ENCODE measurements at places on chromosomes 6 and 20.

DNA sequence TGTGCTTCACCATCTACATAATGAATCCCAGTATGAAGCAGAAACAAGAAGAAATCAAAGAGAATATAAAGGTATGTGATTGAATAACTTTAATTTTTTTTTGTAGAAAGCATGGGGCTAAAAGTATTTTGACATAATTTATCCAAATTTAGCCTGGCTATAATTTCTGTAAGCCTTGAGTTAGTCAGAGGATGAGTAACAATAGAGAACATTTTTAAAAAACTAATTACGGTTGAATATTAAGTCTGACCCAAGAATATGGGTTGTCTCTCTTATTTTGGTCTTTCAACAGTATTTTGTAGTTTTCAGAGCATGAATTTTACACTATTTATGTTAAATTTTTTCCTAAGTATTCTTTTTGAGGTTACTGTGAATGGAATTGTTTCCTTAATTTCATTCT, 2.5 kb downstream of the GMNN start:
- no peak for DNase-seq

DNA sequence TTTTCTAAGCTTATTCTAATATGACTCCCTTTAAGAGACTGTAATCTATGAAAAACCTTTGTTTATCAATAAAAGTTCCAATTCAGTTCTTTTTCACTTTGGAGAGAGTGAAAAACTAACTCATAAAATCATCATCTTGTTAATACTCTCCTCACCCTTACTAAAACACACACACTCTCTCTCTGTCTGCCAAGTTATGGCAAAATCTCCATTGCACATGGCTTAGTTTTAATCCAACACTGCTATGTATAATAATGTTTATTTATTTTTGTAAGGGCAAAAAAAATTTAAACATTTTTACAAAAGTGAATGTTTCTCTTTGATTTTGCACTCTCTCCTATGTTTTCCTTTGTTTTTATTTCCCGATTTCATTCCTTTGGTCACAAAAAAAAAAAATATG, 253.2 kb downstream of the BMP7 start:
- DNase-seq, result no peak

DNA sequence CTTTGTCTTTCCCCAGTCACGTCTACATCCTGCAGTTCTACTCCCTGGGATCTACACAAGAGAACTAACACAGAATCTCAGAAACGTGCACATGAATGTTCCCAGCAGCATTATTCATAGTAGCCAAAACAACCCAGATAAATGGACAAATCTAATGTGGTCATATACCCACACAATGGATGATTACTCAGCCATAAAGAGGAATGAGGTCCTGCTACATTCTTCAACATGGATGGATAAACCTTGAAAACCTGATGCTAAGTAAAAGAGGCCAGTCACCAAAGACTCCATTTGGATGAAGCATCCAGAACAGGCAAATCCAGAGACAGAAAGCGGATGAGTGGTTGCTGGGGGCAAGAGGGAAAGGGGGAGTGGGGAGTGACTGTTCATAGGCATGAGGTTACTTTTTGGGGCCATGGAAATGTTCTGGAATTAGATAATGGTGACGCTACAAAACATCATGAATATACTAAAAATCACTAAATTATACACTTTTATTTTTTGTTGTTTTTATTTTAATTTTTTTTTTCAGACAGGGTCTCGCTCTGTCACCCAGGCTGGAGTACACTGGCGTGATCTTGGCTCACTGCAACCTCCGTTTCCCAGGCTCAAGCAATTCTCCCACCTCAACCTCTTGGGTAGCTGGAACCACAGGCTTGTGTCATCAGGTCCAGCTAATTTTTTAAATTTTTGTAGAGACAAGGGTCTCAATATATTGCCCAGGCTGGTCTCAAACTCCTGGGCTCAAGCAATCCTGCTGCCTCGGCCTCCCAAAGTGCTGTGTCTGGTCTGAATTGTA, 50.8 kb upstream of the DSN1 start:
- no peak for DNase-seq

- DNase-seq, result no peak
Measured at GRCh38 chr6:11341867-11342266, 109.4 kb upstream of the NEDD9 start.

GRCh38 chr6:30722280-30723112, 2.3 kb downstream of the TUBB start:
- DNase-seq, result peak; percentile 63

GRCh38 chr6:118558464-118559217, 10.5 kb downstream of the PLN start:
- DNase-seq, result no peak

- DNase-seq, result no peak
Measured at GRCh38 chr6:71079677-71080076, 122.8 kb upstream of the B3GAT2 start.

- DNase-seq, result no peak
Measured at GRCh38 chr6:43180985-43181384, 1.0 kb upstream of the CUL9 start.

DNA sequence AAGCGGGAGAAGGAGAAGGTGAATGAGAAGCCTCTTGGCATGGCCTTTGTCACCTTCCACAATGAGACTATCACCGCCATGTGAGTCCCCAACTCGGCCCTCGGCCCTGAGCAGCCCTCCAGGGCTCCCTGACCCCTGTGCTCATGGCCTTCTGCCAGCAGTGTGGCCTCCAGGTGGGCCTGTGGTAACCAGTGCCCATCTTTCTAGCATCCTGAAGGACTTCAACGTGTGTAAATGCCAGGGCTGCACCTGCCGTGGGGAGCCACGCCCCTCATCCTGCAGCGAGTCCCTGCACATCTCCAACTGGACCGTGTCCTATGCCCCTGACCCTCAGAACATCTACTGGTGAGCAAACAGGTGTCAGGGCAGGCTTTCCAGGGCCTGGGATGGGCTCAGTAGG, 10.3 kb upstream of the CAPN11 start:
- no peak for DNase-seq

GRCh38 chr6:3811191-3811590, 38.0 kb upstream of the FAM50B start:
- no peak for DNase-seq

GRCh38 chr6:155706341-155706740, 250.7 kb upstream of the NOX3 start:
- no peak for DNase-seq

GRCh38 chr6:13743736-13744127, 32.1 kb upstream of the RANBP9 start:
- DNase-seq, result no peak

DNA sequence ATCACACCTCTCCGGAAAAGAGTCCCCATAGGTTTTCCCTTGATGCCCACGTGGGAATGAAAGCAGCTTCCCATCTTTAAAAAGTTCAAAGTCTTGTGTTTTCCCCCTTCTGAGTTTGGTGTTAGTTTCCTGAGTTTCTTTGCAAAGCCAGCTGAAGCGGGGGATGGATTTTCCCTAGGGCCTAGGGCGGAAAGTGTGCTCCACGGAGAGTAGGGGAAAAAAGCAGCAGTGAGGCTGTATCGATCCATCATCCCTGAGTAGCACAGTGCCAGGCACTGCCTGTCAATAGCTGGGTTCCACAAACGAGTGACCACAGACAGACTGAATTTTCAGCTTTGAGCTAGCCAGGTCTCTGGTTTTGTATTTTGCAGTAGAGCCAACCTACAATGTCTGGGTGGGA, 1.3 kb downstream of the DAAM2 start:
- DNase-seq, result no peak

- DNase-seq, result peak; percentile 90
Measured at GRCh38 chr20:45293041-45294002, 13.3 kb upstream of the RBPJL start.

GRCh38 chr20:48697845-48698491, 129.8 kb downstream of the PREX1 start:
- peak; percentile 64 for DNase-seq

GRCh38 chr6:112362027-112362795, 15.1 kb downstream of the RFPL4B start:
- DNase-seq, result no peak

- DNase-seq, result no peak
Measured at GRCh38 chr20:50799890-50800550, 5.2 kb downstream of the BCAS4 start.

DNA sequence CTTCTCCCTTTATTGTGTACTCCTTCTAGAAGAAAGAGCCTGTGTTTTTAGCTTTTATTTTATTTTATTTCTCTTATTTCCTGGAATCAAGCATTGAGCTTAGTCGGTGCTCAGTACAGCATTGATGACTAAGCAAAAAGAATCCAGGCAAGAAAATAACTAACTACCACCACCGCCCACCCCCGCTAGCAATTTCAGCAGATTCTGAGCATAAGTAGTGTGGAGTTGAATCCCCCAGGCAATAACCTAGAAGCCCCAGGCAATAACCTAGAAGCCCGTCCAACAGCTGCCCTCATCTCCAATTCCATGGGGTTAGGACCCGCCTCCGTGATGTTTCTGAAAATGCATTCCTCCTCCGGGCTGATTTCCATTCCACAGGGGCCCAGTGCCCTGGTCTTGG, 258.0 kb upstream of the TAB2 start:
- no peak for DNase-seq

- no peak for DNase-seq
Measured at GRCh38 chr6:165229216-165229615, 80.2 kb downstream of the C6orf118 start.

DNA sequence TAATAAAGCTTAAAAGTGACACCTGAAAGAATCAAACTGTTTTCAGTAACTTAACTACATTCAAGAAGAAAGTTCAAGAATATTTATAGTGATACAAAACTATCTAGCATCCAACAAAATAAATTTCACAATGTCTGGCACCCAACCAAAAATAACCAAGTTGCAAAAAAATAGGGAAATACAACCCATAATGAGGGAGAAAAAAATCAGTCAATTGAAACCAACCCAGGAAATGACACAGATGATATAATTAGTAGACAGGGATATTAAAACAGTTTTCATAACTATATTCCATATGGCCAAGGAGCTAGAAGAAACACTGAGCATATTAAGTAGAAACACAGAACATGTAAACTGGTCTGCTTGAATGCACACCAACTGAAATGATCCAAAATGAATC, 120.2 kb upstream of the BEND3 start:
- no peak for DNase-seq

GRCh38 chr20:17357238-17357637, 130.4 kb downstream of the PCSK2 start:
- DNase-seq, result no peak

- no peak for DNase-seq
Measured at GRCh38 chr6:161151660-161152526, 122.0 kb downstream of the AGPAT4 start.

DNA sequence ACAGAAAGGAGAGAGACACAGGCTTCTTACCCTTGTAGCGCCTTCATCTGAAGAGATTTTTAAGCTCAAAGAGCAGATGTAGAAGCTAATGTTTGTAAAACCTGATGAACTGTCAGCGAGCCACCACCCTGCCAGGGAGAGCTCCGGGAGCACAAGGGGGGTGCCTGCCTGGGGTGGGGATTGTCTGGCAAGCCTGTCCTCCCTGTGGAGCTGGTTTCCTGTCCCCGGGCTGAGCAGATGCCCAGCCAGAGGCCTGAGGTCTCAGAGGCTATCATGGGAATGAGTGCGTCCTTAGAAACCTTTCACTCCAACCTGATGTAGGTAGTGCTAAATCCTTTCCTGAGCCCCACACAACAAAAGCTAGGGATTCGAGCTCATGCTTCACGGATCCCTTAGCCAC, 41.9 kb upstream of the NR2E1 start:
- no peak for DNase-seq

DNA sequence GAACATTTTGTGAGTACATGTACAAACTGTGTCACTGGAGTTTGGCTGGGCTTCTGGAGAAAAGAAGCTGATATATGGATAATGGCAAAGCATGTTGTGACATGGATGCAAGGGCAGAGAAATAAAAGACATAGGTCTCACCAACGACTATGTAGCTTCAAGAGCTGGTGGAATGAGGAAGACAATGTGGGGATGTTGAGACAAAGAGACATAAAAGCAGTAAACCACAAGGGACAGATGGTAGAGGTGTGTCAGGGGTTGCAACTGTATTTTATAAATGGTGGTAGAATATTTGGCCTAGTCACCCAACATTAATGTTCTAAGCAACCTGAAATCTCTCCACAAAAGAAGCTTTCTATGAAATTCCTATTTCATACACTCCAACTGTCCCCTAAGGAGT, 199.0 kb downstream of the KCNQ5 start:
- no peak for DNase-seq

DNA sequence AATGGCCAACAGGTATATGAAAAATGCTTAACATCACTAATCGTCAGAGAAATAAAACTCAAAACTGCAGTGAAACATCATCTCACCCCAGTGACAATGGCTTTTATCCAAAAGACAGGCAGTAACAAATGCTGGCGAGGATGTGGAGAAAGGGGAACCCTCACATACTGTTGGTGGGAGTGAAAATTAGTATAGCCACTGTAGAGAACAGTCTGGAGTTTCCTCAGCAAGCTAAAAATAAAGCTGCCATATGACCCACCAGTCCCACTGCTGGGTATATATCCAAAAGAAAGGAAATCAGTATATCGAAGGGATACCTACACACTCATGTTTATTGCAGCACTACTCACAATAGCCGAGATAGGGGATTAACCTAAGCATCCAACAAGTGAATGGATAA, 23.4 kb upstream of the INSM1 start:
- DNase-seq, result no peak

- DNase-seq, result no peak
Measured at GRCh38 chr6:168609026-168609685, 168.2 kb downstream of the SMOC2 start.

DNA sequence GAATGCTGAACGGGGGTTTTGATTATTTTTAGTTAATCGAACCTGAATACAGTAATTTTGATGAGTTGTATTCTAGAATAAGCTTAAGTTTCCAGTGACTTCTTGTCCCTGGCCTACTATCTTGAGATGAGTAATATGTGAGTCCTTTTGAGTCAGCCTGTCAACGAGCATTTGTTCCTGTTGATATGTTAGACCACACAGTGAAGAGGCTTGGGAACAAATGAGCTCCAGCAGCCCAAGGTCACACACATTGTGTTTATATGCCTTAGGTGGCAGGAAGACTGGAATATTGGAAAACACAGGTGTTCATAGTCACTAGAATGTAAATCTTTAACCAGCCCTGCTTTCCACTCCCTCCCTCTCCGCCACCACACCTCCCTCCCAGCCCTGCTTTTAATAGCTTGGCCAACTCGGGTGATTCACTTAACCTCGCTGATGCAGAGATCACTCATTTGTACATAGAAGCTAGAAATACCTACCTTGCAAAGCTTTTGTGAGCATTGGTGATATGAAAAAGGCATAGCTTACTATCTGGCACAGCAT, 9.1 kb downstream of the SMPDL3A start:
- DNase-seq, result peak; percentile 64

- no peak for DNase-seq
Measured at GRCh38 chr6:170027647-170028043, 263.2 kb downstream of the DLL1 start.

GRCh38 chr20:47453167-47453782, 48.4 kb upstream of the NCOA3 start:
- DNase-seq, result no peak

GRCh38 chr20:36285746-36286447, 20.2 kb upstream of the DLGAP4 start:
- DNase-seq, result no peak

DNA sequence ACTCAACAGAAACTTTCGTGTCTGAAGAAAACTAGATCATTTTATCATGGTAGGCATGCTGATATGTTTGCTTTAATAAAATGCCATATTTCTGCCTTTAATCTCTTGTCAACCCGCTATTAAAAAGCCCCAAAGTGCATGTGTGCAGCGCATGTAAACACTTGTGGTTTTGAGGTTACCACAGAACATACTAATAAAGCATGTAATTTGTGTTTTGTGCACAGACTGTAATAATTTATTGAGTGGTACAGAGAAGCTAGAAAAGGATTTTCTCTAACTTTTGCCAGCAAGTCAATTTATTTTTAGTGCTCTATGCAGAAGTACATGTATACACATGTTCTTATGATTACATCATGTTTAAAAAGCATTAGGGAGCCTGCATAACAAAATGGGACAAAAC, 349.9 kb upstream of the SLC35B3 start:
- no peak for DNase-seq
